BJ (cell line): ENCODE measurements at places on chromosomes 6 and 20.

DNA sequence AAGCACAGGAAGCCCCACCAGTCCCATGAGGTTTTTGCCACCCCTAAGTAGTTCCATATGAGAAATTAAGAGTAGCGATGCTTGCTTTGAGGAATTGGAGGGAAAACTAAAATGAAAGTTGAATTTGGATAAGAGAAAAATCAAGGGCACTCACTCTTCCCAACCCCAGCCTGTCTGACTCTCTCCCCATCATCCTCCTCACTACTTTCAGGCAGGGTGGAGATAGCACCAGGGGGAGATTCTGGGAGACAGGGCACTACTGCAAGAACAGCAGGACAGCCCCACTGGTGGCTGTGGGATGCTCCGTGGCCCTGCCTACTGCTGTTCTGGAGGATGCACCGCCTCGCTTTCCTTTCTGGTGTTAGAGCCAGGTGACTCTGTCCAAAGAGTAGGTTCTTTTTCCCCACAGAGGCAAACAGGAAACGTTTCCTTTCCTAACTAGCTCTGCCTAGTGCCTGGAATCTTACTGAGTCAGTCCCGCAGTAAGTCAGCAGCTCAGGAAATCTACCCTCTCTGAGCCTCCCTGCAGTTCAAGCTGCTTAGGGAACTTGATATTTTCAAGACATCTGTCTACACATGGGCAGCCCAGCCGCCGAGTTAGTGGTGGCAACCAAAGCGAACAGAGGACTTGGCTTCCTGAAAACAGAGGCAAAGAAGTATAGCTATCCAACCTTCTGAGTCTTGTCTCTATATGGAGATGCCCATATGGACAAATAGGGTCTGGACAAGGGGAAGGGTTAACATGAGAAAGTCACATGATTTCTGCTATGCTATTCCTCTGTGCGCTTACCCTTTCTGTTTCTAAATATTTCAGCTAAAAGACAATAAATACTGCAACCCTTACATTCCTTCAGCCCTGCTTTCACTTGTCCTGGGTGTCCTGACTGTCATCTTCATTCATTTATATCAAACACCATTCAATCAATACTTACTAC lies 11.4 kb downstream of the HLA-E start:
- DNase-seq = no peak

DNA sequence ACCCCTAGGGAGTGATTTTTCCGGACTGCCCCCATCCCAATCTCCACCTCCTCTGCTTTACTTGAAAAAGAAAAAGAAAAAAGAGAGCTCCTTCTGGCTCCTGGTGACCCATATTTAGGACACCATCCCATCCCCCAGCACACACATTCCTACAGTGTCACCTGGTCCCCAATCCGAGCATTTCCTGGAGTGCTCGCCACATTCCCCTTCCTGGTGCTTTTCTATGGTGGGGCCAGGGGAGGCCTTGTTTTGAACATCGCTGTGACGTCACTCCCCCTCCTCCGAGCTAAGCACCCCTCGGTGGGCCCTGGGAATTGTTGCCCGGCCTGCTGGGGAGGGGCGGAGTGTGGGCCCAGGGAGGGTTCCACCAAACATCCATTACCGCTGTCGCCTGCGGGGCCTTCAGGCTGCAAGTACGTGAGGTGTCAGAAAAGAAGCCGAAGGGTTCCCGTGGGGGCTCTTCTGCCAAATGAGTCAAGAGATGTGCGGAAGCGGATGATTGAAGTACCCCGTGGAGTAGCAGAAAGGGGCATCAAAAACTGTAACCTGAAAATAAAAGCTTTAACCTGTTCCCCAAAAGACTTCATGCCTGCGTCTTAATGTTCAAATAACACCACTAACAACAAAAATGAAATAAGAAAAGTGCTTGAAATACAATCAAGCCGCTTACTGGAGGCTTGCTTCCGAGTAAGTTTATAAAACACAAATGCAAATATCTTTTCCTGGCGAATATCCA lies 2.8 kb upstream of the FOXC1 start:
- DNase-seq = no peak

DNA sequence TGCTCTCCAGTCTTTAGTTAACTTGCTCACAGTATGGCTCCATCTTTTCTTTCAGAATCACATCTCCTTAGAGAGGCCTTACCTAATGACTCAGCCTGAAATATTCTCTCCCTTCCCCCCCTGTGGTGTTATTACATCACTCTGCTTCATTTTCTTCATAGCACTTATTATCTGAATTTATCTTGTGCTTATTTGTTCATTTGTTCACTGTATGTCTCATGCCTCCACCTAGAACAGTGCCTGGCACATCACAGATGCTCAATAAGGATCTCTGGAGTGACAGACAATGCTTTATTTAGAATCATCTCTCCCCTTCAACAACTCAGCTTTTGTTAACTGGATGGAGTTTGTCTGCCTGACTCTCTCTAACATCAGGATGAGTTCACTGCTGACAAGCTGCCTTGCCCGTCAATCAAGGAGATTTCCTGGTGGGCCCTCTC lies 96.6 kb upstream of the MAN1A1 start:
- no peak for DNase-seq

- no peak for DNase-seq
Measured at GRCh38 chr6:8639928-8640649, 204.7 kb upstream of the SLC35B3 start.

DNA sequence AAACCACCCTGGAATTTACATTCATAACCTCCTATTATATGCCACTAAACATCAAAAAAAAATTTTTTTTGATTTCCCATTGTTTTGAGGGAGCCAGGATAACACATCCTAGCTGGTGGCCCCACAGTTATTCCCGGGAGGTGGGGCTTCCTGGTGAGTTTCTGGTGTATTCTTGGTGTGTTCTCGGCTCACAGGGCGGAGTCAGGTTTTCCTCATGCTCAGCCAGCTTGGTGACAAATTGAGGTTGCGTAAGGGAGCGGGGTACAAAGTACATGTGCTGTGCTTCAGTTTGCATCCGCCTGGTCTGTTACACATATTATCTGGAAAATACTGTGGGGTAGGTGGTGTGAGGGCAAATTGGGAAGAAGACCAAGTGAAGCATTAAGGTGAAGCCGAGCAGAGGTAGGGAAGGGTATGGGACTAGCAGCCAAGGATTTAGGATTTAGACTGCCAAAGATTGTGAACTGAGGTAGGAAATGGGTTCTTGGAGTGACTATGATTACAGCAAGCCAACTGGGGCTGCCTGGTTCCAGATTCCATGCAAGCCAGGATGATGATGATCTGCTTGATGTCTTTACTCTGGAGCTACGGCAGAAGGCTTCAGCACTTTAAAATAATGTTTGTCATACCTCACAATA lies 46.2 kb upstream of the EEF1A1 start:
- DNase-seq = peak; percentile 9

DNA sequence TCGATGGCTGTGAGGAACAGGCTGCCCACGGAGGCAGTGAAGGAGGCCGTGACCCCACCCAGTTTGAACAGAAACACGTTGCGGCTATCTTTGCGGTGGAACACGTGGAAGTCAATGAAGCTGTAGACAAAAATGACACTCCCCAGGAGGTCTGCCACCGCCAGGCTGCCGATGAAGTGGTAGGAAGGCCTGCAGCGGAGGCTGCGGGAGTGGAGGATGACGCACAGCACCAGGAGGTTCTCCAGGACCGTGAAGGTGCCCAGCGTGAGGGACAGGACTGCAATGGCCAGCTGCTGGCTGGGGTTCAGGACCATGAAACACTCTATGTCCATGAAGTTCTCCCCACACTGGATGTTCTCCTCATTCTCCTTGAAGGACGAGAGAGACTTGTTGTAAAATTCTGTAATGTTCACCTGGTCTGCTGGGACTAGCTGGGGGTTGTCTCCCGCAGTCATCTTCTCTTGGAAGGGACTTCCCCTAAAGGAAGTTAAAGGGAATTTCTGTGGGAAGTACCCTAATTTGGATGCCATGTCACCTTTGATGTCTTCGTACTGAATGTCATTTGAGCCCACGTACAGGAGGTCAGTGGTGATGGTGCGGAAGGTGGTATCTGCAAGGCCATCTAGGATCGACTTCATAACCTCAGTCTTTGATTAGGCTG lies 21.4 kb downstream of the CNR1 start:
- DNase-seq = no peak

- DNase-seq = no peak
Measured at GRCh38 chr20:20815711-20816455, 103.4 kb upstream of the RALGAPA2 start.

DNA sequence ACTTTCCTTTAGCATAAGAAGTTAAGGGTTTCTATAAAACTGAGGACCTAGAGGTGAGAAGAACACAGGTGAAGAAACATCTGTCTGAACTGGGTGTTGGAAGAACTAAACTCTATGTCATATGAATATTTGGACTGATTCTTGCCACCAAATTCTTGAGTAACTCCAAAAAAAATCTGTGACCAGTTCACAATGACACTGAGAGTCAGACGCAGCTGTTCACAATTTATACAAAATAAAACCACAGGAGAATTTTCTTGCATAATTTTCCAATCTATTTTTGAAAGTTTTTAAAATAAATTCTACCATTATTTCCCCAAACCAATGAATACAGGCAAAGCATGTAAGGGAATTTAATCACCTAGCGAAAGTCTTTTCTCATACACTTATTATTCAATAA lies 148.1 kb upstream of the TCF21 start:
- no peak for DNase-seq

GRCh38 chr6:75892384-75892783 lies 143.3 kb downstream of the MYO6 start:
- no peak for DNase-seq

DNA sequence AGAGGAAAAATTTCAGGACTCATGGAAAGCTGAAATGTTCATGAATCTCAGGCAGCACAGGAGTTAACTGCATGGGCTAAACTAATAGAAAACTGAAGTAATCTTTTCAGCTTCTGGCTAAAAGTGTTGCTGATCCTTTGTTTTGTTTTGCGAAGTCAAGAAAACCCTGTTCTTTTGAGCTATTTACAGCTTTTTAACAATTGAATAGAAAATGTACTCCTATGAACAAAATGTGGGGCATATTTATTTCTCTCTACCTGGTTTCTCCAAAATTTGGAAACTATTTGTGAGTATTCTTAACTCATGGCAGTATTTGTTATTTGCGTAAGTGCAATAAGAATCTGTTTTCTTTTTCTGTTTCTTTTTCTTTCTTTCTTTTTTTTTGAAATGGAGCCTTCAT lies 818.8 kb upstream of the CITED2 start:
- no peak for DNase-seq

- DNase-seq = no peak
Measured at GRCh38 chr20:8082025-8082424, 50.0 kb upstream of the PLCB1 start.

- no peak for DNase-seq
Measured at GRCh38 chr20:2390951-2391675, 10.4 kb downstream of the TGM6 start.

GRCh38 chr6:40879169-40879568 lies 159.9 kb downstream of the UNC5CL start:
- no peak for DNase-seq
